ENCODE measurements at places on chromosomes 3 and 15.

GRCh38 chr15:59124261-59124660 is 19.3 kb downstream of the CCNB2 start:
- DNase-seq: no peak

GRCh38 chr3:119669906-119670570 is 7.2 kb downstream of the COX17 start:
- no peak for DNase-seq

GRCh38 chr3:49867871-49868321 is 1.8 kb downstream of the CAMKV start:
- DNase-seq: no peak

DNA sequence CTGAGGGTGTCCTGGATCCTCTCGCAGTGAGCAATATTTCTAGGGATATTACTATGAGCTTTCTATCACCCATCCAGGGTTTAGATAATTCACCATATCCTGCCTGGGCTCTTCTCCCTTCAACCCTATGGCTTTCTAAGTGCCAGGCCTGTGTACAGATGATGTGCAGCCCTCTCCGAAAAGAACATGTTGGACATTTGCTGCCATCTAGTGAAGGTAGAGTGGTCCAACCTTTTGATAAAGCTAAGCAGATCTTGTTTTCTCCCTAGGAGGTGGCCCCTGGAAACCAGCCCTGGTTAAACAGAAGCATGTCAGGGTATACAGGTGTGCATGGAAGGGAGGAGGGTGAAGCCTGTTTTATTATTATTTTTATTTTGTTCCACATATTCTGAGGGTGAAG is 27.9 kb upstream of the SCN10A start:
- DNase-seq: no peak

GRCh38 chr3:163175970-163176369 is 1679.4 kb downstream of the OTOL1 start:
- no peak for DNase-seq

DNA sequence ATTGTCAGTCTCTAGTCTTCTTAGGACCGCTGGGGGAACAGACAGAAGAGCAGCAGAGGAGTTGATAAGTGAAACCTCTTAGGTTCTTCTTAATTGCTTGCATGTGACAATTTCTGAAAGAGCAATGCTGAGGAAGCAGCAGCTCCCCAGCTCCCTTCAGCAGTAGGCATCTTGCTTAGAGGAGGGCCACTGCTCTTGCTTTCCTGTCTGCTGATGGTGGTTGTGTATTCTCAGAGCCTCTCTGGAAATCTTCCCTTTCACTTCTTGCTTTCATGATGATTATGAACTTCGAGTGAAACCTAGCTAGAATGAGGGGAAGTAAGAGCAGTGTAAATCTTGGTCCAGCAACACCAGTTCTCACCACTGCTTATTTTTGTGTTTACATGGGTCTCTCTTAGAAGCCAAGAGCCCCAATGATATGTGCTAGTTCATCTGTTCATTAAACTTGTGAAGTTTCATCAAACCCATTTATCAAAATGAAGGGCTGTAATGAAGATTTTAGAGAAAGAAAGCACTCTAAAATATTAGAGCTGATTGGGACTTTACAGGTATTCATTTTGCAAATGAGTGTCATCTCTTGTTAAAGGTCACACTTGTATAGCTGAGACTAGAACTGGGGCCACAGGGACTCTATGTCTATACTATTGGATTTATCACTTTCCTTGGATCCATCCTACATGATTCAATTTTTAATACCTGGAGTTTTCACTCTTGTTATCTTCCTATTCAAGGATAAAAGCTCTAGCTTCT is 246.7 kb downstream of the LPP start:
- no peak for DNase-seq

GRCh38 chr3:128845778-128846485 is 33.5 kb upstream of the ACAD9 start:
- peak; percentile 72 for DNase-seq

GRCh38 chr3:101873619-101874018 is 24.3 kb downstream of the NFKBIZ start:
- DNase-seq: no peak

DNA sequence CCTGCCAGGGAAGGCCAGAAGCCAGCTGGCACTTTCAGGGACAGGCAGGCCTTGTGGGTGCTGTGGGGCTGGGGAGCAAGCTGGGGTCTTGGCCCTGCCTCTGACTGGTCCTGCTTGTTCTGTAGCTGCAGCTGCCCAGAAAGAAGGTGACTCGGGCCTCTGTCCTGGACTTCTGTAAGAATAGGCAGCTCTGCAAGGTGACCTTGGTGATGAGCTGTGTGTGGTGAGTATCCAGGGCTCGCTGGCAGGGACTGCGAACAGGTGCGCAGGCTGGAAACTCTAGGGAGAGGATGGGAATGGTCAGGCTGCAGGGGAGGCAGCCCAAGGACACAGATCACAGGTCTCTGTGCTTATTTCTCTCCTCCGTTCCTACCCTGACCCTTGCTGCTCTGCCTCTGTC is 31.2 kb downstream of the SLC22A14 start:
- DNase-seq: no peak

DNA sequence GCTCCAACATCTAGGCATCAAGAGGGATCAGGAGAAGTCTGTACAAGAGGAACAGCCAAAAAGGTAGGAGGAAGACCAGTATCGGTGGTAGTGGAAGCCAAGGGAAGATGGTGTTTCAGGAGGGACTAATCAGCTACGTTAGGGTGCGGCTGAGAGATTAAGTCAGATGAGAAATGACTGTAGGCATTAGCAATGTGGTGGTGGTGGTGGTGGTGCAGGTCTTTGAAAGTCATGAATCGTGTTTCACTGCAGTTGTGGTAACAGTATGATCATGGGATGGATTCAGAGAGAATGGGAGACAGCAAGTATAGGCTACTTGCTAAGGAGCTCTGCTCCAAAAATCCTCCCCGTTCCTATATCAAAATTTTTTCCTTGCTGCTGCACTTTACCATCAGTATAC is 35.5 kb downstream of the ASTE1 start:
- DNase-seq: no peak

- DNase-seq: no peak
Observed at GRCh38 chr15:40040770-40041169, 1.8 kb upstream of the SRP14 start.

DNA sequence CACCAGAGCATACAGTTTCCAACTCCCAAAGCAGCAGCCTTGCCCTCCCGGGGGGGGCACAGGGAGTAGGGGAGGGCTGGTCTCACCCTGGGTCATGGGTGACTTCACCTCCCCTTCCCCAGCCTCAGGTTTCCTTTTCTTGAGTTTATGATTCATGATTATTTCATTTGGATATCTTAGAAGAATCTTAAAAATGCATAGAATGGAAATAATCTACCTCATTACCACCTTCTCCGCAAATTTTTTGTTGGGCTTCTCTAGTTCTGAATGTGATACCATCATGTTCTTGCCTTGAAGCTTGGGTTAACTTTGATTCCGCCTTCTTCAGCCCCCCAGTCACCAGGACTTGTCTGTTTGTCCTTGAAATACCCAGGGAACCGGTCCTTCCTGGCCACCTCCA is 148.8 kb upstream of the ROPN1 start:
- no peak for DNase-seq

DNA sequence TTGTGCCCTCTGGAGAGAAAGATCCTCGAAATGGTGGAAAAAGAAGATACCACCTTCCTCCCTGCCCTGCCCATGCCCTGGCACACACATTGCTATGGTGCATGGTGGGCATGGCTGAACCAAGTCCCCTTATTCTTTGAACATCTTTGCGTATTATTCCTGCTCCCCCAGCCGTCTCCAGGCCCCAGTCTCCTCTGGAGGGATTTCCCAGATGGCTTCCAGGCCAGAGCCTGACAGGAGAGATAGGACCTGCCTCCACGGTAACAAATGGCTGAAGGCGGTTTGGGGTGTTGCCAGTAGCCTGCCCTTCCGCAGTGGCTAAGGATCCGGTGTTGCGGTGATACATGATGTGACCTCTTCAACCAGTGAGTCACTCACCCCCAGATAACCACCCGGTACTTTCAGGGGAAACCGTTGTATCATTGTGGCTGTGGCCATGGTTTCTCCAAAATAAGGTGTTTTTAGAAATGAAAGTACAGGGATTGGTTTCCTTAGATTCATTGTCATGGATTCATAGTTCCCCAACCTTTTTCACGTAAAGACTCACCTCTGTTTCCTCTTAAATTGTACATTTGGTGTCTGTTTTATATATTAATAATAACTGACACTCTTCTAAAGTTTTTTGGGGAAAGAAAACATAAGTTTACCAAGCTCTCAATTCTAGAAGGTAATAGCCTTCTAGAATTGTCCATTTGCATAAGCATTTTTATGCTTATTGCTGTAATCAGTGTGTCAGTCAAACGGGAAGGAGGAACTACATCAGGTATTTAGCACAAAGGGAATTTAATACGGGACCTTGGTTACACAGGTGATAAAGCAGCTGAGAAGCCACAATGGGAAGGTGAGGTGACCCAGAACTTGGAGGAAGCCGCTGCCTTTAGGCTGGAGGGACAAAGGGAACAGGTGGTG is 25.9 kb downstream of the SMAD3 start:
- no peak for DNase-seq

GRCh38 chr3:195110647-195111318 is 160.2 kb downstream of the XXYLT1 start:
- no peak for DNase-seq

GRCh38 chr3:155130001-155130400 is 49.9 kb downstream of the MME start:
- no peak for DNase-seq

DNA sequence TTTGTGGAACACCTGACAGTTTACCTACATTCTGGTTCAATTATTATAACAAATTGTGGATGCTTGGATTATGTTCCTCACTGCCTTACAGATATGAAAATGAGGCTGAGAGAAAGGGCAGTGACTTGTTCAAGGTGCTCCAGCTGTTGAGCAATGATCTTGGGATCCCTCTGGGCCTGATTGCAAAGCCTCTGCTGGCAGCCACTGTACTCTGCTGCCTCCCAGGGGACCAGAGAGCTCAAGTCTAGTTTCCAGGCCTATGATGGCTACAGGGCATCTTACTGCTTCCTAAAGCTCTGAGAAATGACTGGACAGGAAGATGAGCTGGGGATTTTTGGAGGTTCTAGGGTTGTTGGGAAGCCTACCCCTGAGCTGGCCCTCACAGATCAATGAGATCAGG is 2.3 kb upstream of the SHC4 start:
- no peak for DNase-seq

GRCh38 chr15:98599909-98600691 is 48.2 kb upstream of the IGF1R start:
- DNase-seq: peak; percentile 24

DNA sequence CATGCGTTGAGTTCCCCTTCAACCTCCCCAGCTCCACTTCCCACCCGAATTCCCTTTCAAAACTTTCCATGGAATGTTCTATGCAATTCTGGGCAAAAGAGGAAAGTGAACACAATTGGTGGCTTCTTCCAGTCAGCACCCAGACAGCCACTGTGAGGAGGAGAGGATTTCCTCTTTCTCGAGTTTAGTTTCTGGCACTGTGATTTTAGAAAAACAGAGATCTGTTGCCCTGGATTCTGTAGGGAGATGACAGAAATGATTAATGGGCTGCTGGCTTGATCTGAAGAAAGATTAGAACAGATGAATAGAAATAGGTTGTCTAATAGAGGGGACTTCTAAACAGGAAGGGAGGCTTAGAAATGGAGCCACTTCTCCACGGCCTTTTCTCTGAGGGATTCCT is 172.0 kb downstream of the MCTP2 start:
- no peak for DNase-seq

DNA sequence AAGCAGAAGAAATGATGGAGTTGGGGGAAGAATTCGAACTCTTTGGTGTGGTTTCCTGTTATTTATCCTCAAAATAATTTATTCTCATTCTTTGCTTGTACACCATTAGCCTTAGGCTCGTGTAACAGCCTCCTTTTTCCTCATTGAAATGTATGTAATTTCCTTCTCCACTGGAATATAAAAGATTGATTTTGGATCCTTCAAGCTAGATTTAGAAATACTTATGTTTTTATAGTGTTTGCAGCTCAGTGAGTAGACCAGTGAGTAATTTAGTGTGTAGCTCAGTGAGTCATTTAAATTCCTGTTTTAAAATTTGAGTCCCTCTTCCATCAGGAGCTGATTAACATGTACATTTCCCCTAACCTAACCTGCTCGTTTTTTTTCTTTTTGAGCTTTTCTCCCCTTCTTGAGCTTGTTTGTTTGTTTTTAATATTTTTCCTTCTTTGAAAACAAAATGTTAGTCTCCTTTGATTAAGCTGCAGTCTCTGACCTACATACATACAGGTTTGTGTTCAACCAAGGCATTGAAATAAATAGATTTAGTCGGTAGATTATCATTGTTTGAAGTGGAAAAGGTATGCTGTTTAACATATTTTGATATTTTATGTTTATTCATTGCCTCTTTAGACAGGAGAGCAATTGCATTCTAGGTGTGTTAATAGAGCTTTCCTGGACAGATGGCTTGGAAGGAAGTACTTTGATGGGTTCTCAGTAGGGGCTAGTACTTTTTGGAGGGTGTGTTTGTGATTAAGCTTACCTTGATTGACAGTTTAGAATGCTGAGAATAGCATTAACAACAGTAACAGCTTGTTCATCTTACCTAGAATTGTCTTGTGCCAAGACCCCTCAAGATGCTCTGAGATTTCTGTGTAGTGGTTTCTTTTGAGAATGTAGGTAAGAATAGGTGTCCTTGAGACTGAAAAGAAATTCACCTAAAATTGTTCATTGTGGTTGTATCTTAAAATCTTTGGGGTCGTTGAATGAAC is 5.9 kb downstream of the USP3 start:
- no peak for DNase-seq

GRCh38 chr3:3200632-3201212 is 21.2 kb upstream of the CRBN start:
- DNase-seq: no peak

GRCh38 chr15:72193836-72194396 is 3.7 kb downstream of the GRAMD2A start:
- DNase-seq: no peak

DNA sequence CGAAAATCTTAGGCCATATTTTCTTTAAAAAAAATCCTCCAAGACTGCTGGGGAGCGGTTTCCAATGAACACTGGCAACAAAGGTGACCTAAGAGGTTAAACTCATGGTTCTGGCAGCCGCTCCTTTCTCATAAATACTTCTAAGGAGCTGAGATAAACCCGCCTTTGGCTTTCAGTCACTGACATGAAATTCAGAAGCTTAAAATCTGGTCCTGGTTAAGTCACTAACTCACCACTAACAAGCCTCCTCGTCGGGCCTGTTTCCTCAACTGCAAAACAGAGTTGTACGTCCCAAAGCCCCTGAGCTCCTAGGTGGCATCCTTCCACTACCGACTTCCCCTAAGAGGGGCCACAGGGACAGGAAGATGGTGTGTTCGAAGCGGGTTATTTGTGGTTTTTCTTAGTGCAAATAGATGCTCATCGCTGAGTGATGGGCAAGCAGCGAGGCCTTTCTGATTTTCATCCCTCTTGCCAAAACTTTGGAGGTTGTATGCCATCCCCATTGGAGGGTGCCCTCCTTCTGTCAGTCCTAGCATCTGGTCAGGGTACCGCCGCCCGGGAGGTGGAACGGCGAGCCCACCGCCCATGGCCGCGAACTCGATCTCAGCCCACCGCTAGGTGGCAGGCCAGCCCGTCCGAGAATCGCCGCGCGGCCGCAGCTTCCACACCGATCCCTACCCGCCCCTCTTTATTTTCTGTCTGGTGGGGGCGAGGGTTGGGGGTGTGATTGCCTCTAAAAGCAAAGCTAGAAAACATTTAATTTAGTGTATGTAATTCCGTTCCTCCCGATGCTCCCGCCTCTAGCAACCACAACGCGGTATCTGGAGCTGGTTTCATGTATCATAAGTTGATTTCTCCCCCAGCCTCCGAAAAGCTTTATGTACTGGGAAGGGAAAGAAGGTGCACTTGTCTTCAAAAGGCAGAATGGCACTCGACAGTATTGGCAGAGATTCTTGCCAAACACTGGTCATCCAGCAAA is 4.6 kb downstream of the BCL6 start:
- DNase-seq: peak; percentile 73
